ENCODE measurements at places on chromosomes 11 and 22.

GRCh38 chr11:122089111-122089510, 26.9 kb downstream of the BLID start:
- DNase-seq: no peak

DNA sequence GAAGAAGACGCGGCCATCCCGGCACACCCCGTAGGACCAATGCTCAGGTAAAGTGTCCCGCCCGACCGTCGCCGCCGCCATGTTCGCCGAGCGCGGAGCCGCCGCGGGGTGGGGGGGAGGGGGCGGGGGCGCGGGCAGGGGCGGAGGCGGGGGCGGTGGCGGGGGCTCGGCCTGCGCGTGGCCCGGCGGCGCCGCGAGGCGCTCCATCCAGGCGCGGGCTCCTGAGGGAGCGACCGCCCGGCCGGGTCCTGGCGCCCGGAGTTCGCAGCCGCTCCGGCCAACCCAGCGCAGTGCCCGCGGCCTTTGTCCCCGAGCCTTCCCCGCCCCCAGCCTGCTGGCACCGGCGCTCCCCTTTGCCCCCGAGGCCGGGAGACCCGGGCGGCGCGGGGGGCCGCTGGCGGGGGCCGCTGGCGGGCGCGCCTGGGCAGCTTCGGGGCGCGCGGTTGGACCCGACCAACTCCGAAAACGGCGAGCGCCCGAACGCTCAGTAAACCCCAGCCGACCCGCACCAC, at the start of gene PLEKHA7:
PLEKHA7 (minus strand) TSS at position 94 of the 512 bp plus-strand sequence; CDS start at position 81, 13 bp downstream.
- DNase-seq: no peak

- DNase-seq: no peak
Measured at GRCh38 chr11:5274395-5274794, 4.7 kb upstream of the HBE1 start.

GRCh38 chr11:65491614-65492386, 7.0 kb upstream of the MALAT1 start:
- DNase-seq: no peak

GRCh38 chr11:40029391-40029790, 1430.1 kb downstream of the LRRC4C start:
- DNase-seq: no peak
